ENCODE measurements at places on chromosomes 5 and 9.
A peak's percentile ranks its signal among the peaks of the same experiment; 100 is the strongest.

- DNase-seq, result no peak
Measured at GRCh38 chr5:14438195-14438606, 143.4 kb upstream of the OTULINL start.

DNA sequence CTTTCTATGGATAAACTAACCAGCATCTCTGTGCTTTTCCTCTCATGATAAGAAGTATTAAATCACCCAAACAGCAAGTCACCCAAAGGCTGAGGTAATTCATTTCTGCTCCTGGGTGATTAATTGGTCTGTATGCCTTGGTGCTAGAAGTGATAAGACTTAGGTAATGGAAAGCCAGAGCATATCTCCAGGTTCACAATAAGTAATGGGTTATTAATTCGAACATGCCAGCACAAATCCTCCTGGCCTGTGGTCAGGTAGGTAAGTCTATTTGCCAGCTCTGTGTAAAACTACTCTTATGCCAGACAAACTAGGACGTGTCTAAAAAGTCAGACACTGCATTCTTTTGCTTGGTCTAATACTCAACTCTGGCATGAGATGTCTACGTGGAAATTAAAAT is 11.2 kb upstream of the ENC1 start:
- no peak for DNase-seq

- DNase-seq, result no peak
Measured at GRCh38 chr5:139299486-139299885, 5.9 kb downstream of the MATR3 start.

- no peak for DNase-seq
Measured at GRCh38 chr5:148584103-148584502, 70.2 kb downstream of the HTR4 start.

DNA sequence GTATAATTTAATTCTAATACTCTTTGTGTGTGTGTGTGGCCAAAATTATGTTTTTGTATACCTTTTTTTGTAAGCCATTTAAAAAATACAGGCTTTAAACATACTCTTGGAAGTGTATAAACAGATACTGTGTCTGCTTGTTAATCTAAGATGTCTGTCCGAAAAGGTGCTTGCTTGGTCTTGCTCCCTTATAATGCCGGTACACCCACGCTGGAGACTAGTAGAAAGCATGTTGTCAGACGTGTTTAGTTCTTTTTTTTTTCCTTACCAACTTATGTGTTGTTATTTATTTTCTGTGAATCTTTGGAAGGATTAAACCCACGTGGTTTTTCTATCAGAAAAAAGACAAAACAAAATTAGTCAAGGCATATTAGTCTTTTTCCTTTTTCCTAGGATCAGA is 9.5 kb downstream of the GAPVD1 start:
- no peak for DNase-seq

GRCh38 chr5:88734983-88735382 is 148.0 kb downstream of the MEF2C start:
- DNase-seq, result no peak

DNA sequence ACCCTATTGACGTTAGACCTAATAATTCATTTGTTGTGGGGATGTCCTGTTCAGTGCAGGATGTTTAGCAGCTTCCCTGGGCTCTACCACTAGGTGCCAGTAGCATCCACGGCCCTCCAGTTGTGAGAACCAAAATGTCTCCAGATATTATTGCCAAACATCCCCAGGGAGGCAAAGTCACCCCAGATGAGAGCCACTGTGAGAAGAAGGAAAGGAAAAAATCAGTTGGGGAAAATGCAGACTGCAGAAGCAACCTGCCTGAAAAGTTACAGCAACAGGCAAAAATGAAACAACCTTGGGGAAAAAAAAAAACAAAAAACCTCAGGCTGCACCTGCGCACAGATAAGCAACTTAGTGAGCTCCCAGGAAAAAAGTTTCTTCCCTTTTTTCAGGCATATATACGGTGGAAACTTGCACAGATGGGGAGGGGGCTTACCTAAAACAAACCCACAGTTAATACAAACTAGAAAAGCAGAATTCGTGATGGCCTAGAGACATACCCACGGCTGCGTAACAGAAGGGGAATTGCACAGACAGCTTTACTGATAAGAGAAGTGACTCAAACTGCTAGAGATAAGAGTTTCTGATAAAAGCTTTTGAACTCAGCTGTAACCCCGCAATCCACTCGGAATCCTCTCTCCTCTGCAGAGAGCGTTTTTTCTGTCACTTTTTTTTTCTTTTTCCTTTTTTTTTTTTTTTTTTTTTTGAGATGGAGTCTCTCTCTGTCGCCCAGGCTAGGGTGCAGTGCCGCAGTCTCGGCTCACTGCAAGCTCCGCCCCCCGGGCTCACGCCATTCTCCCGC is 29.8 kb upstream of the FBP1 start:
- peak; percentile 8 for DNase-seq

- DNase-seq, result no peak
Measured at GRCh38 chr5:72478684-72479083, 28.5 kb downstream of the ZNF366 start.

- DNase-seq, result no peak
Measured at GRCh38 chr9:2526071-2526828, 95.3 kb upstream of the VLDLR start.

DNA sequence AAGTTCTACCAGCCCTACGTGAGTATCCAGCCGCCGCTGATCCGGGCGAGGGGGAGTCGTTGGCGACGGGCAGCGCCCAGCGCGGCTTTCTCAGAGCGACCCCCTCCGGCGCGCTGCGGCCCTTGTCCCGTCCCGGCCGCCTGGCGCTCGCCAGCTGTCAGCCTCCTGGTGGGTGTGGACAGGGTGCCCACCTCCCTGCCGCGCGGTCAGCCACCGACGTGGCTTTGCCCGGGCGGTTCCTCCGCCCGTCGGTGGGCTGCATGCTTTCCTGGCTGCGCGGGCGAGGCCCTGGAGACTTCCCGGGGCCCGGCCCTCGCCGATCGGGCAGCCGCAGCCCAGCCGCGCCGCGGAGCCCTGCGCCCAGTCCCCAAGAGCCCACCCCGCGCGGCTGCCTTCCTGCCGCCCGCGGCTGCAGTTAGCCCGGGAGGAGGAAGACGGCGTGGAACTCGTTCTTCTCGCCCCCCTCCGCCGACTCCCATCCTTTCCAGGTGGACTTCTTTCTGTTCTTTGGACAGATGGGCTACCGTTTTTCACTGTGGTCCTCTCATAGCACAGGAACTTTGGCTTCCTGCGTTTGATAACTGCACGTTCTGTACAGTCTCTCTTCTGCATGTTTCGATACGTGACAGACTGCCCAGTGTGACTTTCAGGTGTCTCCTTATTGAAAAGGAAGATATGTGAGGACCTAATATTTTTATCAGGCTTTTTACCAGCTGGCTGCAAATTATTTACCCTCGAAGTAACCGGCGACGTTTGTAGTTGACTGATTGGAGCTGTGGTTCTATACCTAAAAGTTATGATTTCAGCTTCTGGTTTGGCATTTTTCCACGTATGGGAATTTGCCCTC is 577 bp downstream of the AP3S1 start:
- DNase-seq, result no peak

- no peak for DNase-seq
Measured at GRCh38 chr9:113962396-113962795, 86.3 kb downstream of the ZNF618 start.

All from effector memory CD4-positive, alpha-beta T cell (primary cell).